Stimulated activated CD4-positive, alpha-beta T cell treated with anti-CD3 and anti-CD28 coated beads, Interleukin-4, amount 100 ng/mL, for 4 hours (primary cell): ENCODE measurements at places on chromosomes 5 and 9.
A peak's percentile ranks its signal among the peaks of the same experiment; 100 is the strongest.

GRCh38 chr9:20944507-20944906 is 86.9 kb downstream of the HACD4 start:
- no peak for DNase-seq

- DNase-seq = no peak
These were observed 5.7 kb downstream of the NEURL1B start for GRCh38 chr5:172646716-172647285.

- no peak for DNase-seq
These were observed 97.4 kb upstream of the TRIM32 start for GRCh38 chr9:116589392-116590354.

DNA sequence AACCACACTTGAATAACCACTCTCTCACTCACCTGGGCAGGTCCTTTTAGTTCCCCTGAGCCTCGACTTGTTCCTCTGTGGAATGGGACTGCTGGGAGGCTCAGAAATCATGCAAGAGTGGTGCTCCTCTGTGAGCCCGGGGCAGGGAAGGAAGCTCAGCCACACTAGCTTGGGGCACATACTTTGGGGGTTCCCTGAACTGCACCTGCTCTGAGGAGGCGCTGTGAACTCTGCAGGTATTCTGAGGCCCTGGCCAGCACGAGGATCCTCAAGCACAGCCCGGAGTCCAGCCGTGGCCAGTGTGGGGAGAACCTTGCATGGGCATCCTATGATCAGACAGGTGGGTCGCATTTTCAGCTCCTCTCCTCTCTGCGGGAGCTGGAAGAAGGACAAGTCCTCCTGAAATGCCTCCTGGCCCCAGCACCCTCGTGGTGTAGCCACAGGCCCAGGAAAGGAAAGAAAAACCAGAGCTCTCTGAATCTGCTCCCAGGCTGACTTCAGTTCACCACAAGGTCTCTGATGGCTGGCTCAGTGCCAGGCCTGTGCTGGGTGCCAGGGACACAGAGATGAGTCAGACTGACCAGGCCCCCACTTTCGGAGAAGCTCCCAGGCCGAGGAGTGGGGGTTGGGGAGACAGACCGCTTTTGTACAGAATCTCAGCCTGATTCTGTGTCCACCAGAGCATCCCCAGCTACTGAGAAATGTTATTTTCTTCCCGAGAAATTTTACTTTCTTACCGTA is 11.9 kb downstream of the GLIPR2 start:
- DNase-seq = peak; percentile 58

GRCh38 chr5:124260921-124261515 is 485.4 kb downstream of the ZNF608 start:
- DNase-seq = no peak

DNA sequence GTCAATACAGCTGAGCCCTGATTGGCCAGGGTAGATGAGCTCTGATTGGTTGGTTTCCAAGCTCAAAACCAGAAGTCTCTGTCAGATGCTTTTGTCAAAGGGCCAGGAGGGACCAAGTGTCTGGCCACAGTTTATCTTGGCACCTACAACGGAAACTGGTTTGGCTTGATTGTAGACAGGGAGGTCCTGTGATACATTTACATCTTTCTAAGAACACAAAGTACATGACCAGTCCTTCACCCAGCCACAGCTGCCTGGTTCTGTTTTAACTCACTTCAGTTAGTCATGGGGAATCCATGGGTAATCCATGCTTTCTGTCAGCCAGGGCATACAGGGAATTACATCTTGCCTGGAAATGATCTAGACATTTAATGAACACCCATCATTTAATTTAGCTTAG is 171.2 kb downstream of the SLC12A2 start:
- no peak for DNase-seq
